H7 (cell line): ENCODE measurements at places on chromosomes 5 and 9. TPM values are rescaled to one million over a fixed set of nuclear protein-coding genes. Genes with fewer than 3 reads are reported as not detected.

- DNase-seq: no peak
Measured at GRCh38 chr9:995781-996180, 19.3 kb downstream of the DMRT3 start.

DNA sequence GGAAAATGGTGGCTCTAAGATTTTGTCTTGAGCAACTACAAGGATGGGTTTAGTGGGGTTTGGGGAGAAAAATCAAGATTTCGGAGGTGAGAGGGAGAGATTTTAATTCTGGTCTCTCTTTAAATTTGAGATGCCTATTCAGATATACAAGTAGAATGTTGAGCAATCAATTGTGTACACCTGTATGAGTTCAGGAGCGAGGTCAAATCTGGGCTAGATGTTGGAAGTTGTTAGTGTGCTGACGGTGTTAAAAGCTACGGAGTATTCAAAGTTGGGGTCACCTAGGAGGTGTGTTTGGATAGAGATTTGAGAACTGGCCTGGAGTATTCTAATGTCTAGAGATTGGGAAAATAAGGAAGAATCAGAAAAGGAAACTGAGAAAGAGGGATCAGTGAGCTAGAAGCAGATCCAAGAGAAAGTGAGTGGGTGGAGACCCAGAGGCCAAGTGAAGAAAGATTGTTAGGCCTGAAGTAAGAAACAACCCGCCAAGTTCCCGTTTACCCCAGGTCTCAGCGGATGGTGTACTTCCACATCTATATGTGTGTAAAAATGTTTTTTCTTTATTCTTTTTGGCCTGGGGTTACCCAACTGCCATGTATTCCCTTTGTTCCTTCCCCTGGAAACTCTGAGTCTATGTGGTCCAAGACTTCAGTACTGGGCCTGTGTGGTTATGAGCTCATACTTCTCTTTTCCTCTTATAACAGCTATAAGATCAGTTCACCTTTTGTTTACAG lies 11.9 kb upstream of the ARHGAP26 start:
- no peak for DNase-seq

The CTXN3 gene
- total RNA-seq: not detected in 2 replicates

The CACFD1 gene
- total RNA-seq: 9.5 and 11.3 TPM in 2 replicates

- DNase-seq: no peak
Measured at GRCh38 chr5:135140446-135141204, 106.6 kb upstream of the PITX1 start.

GRCh38 chr5:156376751-156377150 lies 49.8 kb downstream of the SGCD start:
- DNase-seq: no peak

DNA sequence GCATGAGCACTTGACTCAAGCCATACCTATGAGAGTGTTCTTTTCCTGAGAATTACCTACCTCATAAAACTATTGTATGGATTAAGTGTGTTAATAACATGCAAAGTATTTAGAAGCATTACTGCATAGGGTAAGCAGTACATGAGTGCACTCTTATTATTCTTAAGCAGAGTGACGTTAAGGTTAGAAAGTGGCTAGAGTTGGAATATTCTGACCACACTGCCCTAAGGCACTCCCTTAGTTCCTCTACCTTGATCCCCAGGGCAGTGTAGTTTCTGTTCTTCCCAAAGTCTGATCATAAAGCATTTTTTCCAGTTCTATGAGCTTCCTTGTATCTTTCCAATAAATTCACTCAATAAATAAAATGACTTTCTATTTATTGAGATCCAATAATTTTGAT lies 189.2 kb downstream of the PCSK1 start:
- no peak for DNase-seq

The HAPLN1 gene
- 2.7 and 3.3 TPM in 2 replicates for total RNA-seq

- DNase-seq: no peak
Measured at GRCh38 chr5:177146891-177147638, 13.5 kb downstream of the NSD1 start.

The TRAF2 gene
- total RNA-seq: 40.9 and 48.6 TPM in 2 replicates

The SPATA31D4 gene
- not detected in 2 replicates for total RNA-seq

The DNLZ gene
- total RNA-seq: 11.2 and 20.2 TPM in 2 replicates

- DNase-seq: no peak
Measured at GRCh38 chr9:227860-228259, 13.2 kb downstream of the DOCK8 start.

The STPG3 gene
- not detected in 2 replicates for total RNA-seq

DNA sequence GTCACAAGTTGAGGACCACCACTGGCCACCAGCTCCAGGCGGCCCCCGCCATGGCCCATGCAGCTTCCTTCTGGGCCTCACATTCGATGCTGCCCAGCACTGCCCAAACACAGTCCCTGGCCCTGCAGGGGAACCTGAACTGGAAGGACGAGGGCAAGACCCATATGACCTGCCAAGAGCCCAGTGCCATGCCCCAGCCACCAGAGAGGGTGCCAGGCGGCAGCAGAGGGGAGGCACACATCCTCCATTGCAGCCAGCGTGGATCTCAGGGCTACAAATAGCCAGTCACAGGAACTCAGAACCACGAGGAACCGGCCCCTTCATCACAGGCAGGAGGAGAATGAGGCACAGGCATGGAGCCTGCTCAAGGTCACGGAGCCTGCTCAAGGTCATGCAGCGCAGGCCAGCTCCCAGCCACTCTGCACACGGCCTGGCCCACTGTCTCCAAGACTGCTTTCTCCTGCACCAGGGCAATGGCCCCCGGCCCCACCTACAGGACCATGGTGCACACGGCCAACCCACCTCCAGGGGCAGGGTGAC lies 69.6 kb downstream of the SEMA4D start:
- DNase-seq: no peak

DNA sequence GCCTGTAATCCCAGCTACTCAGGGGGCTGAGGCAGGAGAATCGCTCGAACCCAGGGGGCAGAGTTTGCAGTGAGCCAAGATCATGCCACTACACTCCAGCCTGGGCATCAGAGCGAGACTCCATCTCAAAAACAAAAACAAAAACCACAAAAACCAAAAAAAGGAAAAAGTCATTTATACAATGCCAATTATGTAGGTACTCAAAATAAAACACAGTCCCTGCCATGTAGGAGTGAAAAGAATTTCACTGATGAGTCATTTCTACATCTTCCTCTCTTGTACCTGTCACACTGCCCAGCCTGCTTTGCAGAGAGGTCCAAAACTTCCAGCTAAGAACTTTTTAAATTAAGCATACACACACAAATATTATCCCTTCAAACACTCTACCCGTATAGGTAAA lies 215.8 kb downstream of the EPB41L4A start:
- no peak for DNase-seq

The ANKRD31 gene
- 0.11 TPM in 1 of 2 replicates, not detected in the other for total RNA-seq

- DNase-seq: peak; percentile 45
Measured at GRCh38 chr9:86488794-86489193, 134.6 kb upstream of the TUT7 start.
